NCI-H1436 treated with DMSO at 0.1 percent for 48 hours (cell line): ENCODE measurements at places on chromosomes 16 and 17.

- no peak for DNase-seq
Measured at GRCh38 chr16:55434000-55434399, 45.0 kb upstream of the MMP2 start.

DNA sequence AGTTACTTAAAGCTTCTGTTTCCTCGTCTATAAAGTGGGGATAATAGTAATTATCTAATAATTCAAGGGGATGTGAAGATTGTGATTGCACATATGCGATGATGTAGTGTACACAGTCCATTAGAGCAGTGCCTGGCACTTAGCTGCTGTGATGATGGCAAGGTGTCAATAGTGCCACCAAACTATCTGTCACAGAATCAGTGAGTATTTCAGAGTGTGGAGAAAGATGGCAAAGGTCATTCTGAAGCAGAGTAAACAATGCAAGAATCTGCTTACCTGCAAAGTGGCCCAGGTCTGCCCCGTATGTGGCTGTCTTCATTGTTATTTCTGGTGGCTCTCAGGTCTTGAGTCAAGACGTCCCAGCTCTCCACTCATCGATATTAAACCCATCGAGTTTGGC is 15.1 kb downstream of the SYT17 start:
- no peak for DNase-seq

GRCh38 chr17:59349178-59349577 is 17.7 kb downstream of the YPEL2 start:
- no peak for DNase-seq

DNA sequence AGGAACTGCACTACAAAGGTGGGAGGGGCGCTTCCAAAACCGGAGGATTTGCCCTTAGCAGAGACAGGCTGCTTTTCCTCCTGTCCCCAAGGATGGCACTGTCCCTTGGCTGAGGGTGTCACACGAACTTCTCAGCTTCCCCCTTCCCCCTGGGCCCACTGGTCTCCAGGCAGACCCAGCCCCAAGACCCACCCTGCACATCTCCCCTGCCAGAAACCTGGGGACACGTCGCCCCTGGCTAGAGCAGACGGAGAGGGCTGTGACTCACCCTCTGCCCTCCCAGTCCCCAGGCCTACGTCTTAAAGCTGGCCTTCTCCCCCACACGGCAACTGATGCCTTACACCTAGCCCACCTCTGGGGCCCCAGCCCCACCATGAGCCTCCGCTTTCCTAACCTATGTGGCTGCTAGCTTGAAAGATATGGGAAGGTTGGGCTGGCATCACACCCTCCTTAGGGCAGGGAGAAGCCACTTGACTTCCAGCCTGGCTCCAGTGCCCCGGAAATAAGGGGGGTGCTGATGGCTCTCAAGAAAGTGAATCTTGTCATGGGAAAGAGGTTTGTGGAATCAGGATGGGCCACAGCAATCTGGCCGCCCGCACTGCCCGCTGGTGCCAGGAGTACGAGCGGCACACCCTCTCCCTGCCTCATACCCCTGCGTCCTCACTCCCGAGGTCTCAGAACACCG is 4.6 kb downstream of the ZNF319 start:
- no peak for DNase-seq

GRCh38 chr16:178668-179015 is 1.6 kb upstream of the HBQ1 start:
- no peak for DNase-seq

DNA sequence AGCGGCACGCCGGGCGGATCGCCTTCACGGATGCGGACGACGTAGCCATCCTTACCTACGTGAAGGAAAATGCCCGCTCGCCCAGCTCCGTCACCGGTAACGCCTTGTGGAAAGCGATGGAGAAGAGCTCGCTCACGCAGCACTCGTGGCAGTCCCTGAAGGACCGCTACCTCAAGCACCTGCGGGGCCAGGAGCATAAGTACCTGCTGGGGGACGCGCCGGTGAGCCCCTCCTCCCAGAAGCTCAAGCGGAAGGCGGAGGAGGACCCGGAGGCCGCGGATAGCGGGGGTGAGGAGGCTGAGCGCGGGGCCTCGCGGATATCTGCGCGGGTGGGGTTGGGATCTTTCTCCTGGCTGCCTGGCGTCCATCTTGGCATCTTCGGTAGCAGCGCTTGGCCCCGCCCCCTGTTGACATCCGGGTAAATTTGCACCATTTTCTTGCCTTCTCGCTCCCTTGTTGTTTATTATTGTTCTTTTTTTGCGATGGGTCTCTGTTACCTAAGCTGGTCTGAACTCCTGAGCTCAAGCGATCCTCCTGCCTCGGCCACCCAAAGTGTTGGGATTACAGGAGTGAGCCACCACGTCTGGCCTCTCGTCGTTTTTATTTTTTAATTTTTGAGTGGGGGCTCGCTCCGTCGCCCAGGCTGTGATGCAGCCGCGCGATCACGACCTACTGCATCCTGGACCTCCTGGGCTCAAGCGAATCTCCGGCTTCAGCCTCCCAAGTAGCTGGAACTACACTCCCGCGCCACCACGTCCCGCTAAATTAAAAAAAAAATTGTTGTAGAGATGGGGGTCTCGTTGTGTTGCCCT is 898 bp downstream of the TERF2IP start:
- DNase-seq: peak; percentile 15

- DNase-seq: no peak
Measured at GRCh38 chr17:52157603-52158449, 688 bp downstream of the CA10 start.

- no peak for DNase-seq
Measured at GRCh38 chr17:42422958-42423712, at the start of gene CAVIN1. Gene CAVIN1 (minus strand): TSS chr17:42423256. CDS start chr17:42423097, 159 bp downstream.

- DNase-seq: no peak
Measured at GRCh38 chr16:67563708-67564468, 1.6 kb downstream of the CTCF start.

DNA sequence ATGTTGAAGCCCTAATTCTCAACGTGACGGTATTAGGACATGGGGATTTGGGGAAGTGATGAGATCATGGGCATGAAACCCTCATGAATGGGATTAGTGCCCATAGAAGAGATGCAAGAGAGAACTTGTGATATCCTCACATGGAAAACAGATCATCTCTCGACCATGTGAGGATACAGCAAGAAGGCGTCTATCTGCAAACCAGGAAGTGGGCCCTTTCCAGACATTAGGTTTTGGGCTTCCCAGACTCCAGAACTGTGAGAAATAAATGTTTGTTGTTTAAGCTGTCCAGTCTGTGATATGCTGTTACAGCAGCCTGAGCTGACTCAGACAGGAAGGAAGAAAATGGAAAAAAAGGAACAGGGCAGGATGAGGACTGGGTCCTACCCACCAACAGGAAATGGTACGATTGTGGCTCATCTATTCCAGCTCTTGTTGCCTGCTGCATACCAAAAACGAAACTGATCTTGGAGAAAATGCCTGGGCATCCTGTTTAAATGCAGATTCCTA is 21.9 kb upstream of the SSTR2 start:
- DNase-seq: no peak

- DNase-seq: no peak
Measured at GRCh38 chr17:39429600-39429999, 21.5 kb downstream of the MED1 start.

- DNase-seq: no peak
Measured at GRCh38 chr16:2150418-2151187, 2.2 kb downstream of the RAB26 start.

GRCh38 chr17:45296003-45296832 is 20.6 kb downstream of the MAP3K14 start:
- DNase-seq: no peak

DNA sequence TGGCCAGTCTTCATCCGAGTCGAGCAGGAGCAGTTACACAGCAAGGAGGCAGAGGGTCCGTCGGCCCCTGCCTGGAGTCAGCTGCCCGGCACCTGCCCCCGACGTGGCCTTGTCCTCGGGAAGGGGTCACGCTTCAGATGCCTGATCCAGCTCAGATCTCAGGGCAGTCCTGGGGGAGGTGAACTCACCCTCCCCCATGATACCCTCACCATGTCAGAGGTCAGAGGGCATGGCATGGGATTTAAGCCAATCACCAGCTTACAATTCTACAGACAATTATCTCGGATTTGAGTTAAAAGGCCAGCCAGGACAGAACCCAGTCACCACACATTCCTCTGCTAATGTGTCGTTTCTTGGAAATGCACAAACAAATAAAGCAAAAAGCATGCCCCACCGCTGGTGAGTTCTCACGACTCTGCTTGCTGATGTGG is 211.3 kb downstream of the FOXL1 start:
- DNase-seq: no peak
